ENCODE measurements at places on chromosomes 13 and 19.

GRCh38 chr13:74027161-74027779 lies 106.9 kb downstream of the KLF12 start:
- no peak for DNase-seq

- no peak for DNase-seq
Measured at GRCh38 chr19:52635786-52636570, 2.2 kb downstream of the ZNF83 start.

- DNase-seq: no peak
Measured at GRCh38 chr13:32045982-32046785, 14.6 kb downstream of the FRY start.

DNA sequence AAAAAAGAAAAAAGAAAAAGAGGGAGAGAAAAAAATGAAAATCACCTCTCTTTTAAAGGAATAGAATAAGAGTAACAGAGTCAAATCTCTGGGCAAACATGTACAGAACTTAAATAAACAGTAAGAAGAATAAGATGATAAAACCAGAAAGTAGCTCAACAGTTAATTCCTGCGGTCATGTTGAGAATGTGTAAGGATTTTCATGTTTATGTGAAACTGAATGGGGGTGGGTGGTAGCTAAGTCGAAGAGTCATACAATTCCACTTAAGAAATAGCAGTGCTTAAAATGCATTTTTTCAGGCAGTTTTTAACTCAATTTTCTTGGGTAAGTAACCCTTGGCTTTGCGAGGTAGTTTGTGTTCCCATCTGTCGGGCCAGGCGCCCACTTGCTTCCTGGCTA lies 60.9 kb downstream of the PEX11G start:
- no peak for DNase-seq

DNA sequence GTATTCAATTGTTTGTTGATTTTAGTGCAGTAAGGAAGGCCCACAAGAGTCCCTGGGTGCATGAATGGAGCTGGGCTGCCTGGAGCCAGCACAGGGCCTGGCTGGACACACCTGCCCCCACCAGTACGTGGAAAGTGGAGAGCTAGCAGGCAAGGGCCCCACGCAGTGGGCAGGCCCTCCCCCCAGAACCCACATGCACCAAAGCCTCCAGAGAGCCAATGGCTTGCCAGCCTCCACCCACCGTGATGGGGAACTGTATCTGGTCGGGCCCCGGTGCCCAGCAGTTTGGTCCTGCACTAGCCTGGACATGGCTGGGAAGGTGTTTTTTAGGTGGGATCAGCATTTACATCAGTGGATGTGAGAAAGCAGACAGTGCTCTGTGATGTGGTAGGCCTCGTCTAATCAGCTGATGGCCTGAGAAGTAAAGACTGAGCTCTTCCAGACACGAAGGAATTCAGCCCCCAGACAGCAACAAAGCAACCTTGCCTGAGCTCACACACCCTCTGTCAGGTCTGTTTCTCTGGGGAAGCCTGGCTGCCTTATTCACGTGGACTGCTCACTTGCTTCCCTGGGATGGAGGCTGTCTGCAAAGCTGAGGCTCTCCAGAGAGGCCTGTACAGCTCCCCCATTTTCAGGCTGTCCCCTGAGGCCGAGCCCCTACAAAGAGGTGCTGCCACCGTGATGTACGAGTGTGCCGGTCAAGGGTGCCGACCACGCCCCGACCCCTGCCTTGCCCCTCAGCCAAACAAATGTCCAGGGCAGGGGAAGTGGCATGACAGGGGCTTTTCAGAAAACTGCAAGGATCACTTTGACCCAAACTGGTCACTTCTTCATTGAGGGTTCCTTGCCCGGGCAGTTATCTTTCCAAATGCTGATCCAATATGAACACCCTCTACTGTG lies 27.5 kb downstream of the RAB20 start:
- no peak for DNase-seq

GRCh38 chr19:41535029-41535622 lies 40.8 kb upstream of the CEACAM21 start:
- no peak for DNase-seq

DNA sequence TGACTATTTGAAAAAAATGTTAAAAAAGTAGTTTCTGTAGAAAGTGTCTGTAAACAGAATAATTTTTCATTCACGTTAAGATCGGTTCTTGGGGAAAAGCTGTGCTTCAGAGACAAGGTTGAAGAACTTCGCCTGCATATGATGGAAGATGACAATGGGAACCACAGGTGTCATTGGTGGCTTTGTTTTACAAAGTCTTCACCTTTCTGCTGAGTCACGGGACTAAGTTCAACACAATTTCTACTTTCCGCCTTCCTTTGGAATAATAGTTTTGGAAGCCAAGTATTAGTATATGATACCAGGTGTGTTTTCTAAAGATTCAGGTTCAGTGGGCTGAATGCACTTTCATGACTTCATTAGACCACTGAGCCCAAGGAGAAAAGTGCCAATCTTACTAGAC lies 155.6 kb upstream of the RNF113B start:
- DNase-seq: no peak

Measured in activated CD4-positive, alpha-beta T cell treated with anti-CD3 and anti-CD28 coated beads, Interleukin-2, amount 50 U/mL, for 48 hours (primary cell).